Smooth muscle cell of the coronary artery (primary cell): ENCODE measurements at places on chromosomes 1 and 21. TPM values are rescaled to one million over a fixed set of nuclear protein-coding genes. Genes with fewer than 3 reads are reported as not detected.

LYPLA2 gene
- total RNA-seq = 21.2 and 45.5 TPM in 2 replicates

VASH2 gene
- 0.30 and 0.94 TPM in 2 replicates for total RNA-seq

LAPTM5 gene
- 0.23 TPM in 1 of 2 replicates, not detected in the other for total RNA-seq

RNF186 gene
- total RNA-seq = not detected in 2 replicates

SLC25A34 gene
- total RNA-seq = 0.30 and 0.47 TPM in 2 replicates

VANGL2 gene
- 1.7 TPM in 1 of 2 replicates, not detected in the other for total RNA-seq

CA6 gene
- not detected in 2 replicates for total RNA-seq

LYSMD1 gene
- total RNA-seq = 5.4 and 8.4 TPM in 2 replicates

TNFRSF14 gene
- 8.2 and 41.7 TPM in 2 replicates for total RNA-seq
